ENCODE measurements at places on chromosomes 4 and X.

- DNase-seq: no peak
These were observed 394.4 kb upstream of the ADGRL3 start for GRCh38 chr4:60805500-60806313.

- DNase-seq: no peak
These were observed 10.1 kb upstream of the CXCL8 start for GRCh38 chr4:73730292-73730691.

DNA sequence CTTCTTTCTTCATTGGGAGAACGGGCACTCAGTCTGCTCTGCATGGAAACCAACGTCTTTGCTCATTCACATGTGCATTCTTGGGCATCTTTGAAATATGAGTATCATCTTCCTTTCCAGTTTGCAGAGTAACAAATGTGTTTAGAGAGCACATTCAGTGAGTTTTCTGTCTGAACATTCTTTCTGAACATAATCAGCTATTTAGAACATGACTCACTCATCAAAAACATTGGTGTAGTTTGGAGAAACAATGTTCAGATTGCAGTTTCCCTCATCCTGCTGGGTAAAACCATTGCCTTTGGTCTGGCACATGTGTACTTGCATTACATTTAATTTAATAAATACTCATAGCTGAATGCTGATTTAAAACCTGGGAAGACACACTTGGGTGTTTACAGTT lies 81.5 kb upstream of the F9 start:
- no peak for DNase-seq

DNA sequence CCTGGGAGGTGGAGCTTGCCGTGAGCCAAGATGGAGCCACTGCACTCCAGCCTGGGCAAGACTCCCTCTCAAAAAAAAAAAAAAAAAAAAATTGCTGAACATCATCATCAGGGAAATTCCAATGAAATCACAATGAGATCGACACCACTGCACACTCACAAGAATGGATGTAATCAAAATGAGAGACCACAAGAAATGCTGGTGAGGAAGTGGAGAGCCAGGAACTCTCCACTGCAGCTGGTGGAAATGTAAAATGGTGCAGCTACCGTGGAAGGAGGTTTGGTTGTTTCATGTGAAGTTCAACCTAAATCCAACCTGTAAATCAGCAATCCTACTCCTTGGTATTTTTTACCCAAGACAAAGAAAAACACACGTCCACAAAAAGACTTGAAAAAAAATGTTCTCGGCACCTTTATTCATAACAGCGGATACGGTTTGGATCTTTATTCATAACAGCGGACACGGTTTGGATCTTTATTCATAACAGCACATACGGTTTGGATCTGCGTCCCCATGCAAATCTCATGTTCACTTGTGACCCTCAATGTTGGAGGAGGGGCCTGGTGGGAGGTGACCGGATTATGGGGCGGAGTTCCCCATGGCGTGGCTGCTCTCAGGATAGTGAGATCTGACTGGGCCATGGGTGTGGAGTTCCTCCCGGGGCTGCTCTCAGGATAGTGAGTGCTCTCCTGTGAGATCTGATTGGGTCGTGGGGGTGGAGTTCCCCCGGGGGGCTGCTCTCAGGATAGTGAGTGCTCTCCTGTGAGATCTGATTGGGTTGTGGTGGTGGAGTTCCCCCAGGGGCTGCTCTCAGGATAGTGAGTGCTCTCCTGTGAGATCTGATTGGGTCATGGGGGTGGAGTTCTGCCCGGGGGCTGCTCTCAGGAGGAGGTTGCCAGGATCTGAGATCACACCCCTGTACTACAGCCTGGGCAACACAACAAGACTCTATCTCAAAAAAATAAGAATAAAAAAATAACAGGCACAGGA lies 7.7 kb downstream of the GAK start:
- DNase-seq: no peak

DNA sequence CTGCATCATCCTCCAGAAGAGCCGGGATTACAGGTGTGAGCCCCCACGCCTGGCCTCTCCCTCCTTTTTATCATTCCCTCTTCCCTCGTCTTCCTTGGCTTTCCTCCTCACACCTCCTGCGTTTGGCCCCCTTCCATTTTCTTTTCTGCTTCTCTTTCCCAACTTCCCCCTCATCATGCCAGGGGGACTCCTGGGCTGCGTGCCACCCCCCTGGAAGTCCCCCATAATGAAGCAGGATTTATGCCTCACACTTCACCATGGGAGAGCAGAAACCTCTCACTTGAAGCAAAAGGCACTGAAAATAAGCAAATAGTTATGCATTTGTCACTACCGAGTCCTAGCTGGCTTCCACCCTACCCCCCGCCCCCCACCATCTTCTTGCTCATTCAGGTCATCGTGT lies 7.9 kb downstream of the TKTL1 start:
- no peak for DNase-seq

GRCh38 chr4:1105662-1106061 lies 7.7 kb downstream of the RNF212 start:
- peak; percentile 48 for DNase-seq

- peak; percentile 92 for DNase-seq
These were observed at the start of gene TRIM61 for GRCh38 chr4:164977243-164978164. Gene TRIM61, minus strand, starts transcription at chr4:164977657. Its CDS starts 7,655 bp downstream, at chr4:164970002.

DNA sequence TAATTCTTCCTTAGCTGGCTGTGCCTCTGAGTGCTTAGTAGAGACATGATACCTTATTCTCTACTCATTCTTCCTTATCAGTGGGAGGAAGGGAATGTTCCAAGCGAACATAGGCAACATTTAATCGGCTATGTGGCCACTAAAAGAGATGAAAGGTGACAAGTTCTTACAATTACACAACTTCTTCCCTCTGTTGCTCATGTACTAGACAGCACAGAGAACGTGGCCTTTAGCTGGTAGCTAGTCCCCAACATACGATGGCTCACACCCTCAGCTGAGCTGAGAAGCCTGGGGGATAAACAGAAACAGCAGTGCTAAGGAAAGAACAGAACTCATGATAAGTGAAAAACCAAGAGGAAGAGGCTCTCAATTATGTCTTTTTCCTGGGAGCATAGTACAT lies 52.2 kb downstream of the APOO start:
- DNase-seq: no peak

GRCh38 chr4:111802191-111802590 lies 343.1 kb upstream of the FAM241A start:
- DNase-seq: no peak

GRCh38 chrX:126064901-126065541 lies 101.1 kb downstream of the DCAF12L2 start:
- DNase-seq: no peak

DNA sequence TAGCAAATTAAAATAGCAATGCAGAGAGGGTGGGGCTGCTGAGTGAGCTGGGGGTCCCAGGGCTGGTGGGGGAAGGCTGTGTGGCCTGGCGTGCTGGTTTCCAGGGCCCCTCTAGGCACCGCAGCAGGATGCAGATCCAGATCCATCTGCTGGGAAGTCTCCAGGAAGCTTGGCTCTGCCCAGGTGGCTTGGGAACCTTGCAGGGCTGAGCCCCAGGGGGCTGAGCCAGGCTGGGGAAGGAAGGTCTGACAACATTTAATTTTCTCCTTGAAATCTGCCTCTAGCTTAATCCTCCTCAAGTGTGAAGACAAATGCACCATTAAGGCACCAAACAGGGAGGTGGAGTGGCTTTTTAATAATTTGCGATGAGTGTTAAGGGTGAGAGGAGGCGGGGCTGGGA lies 31.7 kb downstream of the SORCS2 start:
- DNase-seq: no peak

DNA sequence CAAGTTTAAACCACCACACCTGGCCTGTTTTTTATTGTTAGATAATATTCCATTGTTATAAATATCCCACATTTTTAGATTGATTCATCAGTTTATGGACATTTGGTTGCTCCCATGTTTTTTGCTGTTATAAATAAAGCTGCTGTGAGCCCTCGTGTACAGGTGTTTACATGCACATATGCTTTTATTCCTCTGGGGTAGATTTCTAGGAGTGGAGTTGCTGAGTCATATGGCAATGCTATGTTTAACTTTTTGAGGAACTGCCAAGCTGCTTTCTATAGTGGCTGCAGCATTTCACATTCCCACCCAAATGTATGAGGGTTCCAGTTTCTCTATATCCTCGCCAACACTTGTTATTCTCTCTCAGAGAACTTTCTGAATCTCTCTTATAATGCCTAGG lies 90.5 kb downstream of the TBL1X start:
- no peak for DNase-seq

- no peak for DNase-seq
These were observed 53.4 kb downstream of the PPEF2 start for GRCh38 chr4:75848891-75849290.

GRCh38 chrX:19776753-19777152 lies 110.6 kb downstream of the SH3KBP1 start:
- DNase-seq: peak; percentile 79

DNA sequence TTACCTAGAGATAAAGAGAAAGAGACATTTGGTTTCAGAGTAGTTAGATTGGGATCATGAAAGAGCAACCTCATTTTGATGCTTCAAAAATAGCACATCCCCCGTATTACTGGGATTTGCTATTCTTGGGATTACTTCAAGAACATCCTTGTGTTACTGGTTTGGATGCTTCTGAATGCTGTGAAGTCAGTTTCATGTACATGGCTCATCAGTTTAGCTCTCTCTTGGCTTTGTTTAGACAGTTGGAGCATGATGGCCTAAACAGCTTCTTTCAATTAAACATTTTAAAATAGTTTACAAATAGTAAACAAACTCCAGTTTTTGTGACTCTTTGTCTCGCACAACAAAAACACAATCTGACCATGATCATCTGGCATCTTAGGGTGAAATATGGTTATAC lies 23.9 kb downstream of the HTT start:
- no peak for DNase-seq

DNA sequence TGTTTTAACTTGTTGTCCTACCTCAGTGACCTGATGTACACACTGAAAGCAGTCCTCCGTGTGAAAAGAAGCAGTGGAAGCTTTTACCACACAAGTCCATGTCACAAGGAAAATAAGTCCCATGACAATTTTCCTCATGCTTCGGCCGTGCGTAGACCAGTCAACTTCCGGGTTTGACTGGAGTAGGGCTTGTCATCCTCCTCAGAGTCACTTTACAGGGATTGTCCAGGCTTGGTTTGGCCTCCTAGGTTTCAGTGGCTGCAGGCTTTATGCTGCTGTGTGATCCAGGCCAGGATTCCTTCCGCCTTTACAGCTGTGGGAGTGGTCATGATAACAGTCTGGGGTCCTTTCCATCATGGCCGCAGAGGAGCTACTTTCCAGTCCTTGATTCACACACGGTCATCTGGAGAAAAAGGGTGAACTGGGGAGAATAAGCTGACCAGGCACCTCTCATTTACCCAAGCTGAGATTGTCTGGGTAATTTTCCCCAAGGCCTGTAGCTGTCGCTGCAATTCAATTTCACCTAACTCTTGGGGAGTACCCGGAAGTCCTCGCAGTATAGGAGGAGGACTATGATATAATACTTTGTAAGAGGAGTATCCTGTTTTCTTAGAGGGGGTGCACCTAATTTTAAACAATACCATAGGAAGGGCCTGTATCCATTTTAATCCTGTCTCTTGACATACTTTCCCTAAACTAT lies 206.1 kb upstream of the KLF8 start:
- no peak for DNase-seq

DNA sequence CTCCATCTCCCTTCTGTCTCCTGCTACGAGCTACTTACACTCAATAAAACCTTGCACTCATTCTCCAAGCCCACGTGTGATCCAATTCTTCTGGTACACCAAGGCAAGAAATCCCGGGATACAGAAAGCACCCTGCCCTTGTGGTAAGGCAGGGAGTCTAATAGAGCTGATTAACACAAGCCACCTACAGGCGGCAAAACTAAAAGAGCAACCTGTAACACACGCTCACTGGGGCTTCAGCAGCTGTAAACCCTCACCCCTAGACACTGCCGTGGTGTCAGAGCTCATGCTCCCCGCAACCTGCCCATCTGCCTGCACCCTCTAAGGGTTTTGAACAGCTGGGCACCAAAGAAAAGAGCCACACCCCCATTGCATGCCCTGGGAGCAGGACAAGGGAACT lies 755.4 kb upstream of the HTR2C start:
- DNase-seq: no peak

DNA sequence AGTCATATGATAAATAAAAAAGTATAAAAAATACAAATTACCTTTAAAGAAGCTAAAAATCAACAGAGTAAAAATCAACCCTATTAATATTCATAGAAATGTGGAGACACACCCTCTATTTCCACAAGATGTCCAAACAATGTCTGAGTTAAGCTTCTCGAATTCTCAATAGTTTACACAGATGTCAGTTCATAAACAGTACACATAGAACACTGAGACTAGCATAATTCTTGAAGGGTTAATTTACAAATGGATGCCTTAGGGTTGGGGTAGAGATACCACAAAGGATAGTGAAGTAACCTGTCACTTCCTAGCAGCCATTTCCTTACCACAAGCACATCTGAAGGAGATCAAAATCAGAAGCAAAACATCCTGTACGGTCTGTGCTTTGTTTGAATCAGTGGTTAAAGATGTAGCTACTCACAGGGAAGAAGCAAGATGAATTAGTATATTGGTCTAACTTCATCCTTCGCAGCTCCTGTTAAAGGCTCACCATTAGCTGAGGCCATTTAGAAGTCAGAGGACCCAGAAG lies 2393.9 kb downstream of the ARAP2 start:
- DNase-seq: no peak

GRCh38 chrX:115332832-115333231 lies 43.3 kb downstream of the LUZP4 start:
- no peak for DNase-seq

DNA sequence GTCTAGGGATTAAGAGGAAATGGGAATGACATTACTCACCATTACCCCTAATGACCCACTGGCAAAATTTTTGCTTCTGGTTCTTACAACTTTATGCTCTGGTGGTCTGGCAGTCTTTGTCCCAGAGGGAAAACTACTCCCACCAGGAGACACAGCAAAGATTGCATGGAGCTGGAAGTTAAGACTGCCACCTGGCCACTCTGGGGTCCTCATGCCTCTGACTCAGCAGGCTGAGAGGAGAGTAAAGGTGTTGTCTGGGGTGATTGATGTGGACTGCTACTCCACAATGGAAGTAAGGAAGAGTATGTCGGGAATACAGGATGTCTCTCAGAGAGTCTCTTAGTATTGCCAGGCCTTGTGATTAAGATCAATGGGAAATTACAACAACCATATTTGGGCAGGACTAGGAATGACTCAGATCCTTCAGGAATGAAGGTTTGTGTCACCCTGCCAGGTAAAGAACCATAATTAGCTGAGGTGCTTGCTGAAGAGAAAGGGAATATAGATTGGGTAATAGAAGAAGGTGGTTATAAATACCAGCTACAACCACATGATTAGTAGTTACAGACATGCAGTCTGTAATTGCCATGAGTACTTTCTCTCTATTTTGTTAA lies 215.5 kb downstream of the GPAT3 start:
- DNase-seq: no peak

GRCh38 chrX:67004451-67004850 lies 365.6 kb upstream of the EDA2R start:
- DNase-seq: no peak

- DNase-seq: no peak
These were observed 760.4 kb upstream of the FTHL17 start for GRCh38 chrX:31832263-31832662.

GRCh38 chr4:138897811-138898226 lies 117.8 kb upstream of the NOCT start:
- peak; percentile 62 for DNase-seq
